Natural killer cell (primary cell): ENCODE measurements at places on chromosomes 7 and 10.

DNA sequence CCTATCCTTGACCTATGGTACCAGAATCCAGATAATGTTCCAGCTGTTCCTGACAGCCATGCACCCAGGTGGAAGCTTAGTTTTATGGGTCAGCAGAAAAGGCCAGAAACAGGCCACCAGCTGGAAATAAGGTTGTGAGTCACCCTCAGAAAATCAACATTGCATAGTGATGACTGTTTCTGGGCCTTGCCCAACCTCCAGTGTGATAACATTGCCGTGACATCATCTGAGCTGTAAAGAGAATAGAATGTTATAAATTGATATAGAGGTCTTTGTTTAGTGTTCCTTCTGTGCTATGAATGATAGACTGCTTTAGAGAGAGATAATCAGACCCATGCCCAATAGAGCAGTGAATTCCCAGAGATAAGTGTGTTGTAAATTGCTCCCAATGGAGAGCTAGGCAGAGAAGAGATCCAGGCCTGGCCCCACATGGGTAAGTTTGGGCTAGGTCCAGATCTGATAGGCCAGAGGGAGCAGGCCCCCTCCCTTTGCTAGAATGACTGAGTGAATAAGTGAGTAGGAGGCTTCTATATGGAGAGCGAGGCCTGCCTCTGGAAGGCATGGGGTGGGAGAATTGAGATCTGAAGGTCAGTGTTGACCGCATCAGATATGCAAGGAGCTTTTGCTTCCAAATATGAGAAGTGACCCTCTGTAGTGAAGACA is 14.2 kb upstream of the HPS1 start:
- no peak for DNase-seq

- no peak for DNase-seq
These were observed 168.8 kb downstream of the TMEM26 start for GRCh38 chr10:61284222-61284890.

DNA sequence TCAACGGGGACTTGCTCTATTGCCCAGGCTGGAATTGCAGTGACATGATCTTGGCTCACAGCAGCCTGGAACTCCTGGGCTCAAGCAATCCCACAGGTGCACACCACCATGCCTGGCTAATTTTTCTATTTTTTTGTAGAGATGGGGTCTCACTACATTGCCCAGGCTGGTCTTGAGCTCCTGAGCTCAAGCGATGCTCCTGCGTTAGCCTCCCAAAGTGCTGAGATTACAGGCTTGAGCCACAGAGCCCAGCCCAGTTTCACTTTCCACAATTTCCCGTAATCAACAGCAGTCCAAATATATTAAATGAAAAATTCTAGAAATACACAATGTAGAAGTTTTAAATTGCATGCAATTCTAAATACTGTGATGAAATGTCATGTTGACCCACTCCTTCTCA is 24.0 kb downstream of the SEPTIN14 start:
- DNase-seq = no peak

DNA sequence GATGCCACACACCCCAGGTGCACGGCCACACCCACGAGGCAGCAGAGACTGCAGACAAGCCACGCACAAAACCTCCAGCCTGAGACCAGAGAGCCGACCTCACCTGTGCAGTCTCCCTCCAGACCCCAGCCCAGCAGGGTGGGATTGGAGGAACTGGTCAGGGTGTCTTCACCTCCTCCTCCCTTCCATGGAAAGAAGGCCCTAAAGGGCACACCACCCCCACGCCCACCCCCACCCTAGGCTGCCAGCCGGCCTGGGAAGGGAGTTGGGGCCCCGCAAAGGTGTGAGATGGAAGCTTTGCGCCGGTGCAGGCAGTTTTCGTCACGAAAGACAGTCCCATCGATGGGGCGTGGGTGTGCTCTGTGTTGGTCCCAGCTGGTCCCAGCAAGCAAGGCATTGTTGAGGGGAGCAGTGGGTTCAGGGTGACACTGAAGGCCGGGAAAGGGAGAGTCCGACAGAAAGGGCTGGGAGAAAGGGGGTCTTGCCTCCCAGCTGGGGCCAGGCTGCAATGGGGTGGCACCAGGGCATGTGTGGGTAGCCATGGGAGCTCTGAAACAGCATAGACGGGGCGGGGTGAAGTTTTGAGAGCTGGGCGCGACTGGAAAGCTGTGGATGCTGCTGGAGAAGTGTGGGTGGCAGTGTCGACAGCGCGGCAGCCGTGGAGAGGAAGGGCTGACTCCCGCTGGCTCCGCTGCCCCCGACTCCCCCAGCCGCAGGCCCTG is 349.2 kb downstream of the GLRX3 start:
- DNase-seq = no peak

DNA sequence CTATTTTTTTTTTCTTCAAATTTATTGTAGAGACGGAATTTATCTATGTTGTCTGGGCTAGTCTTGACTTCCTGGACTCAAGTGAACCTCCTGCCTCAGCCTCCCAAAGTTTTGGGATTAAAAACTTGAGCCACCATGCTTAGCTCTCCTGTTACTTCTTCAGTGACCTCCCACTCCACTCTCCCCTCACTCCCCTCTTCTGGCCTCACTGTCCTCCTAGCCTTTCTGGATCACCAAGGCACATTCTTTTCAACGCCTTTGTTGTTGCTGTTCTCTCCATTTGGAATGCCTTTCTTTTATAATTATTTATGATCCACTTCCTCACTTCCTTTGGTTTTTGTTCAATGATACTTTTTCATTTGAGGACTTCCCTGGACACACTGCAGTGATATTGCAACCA is 17.9 kb downstream of the PTPRZ1 start:
- no peak for DNase-seq

DNA sequence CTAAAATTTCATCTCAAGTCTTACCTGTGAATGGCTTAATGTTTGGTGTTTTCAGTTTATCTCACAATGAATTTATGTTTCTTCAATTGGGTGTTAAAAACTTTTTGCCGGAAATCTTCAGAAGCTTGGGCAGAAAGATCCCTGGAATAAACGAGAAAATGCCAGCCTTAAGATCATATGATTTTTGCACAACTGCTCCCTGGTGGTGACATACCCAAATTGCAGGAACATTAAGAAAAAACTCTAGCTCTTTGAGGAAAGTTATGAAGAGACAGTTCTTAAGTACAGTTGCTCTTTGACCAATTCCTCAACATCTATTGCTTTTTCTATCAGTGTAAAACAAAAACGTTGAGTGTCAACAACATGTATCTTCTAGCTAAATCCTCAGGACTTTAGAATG is 48.2 kb upstream of the CREB5 start:
- no peak for DNase-seq

DNA sequence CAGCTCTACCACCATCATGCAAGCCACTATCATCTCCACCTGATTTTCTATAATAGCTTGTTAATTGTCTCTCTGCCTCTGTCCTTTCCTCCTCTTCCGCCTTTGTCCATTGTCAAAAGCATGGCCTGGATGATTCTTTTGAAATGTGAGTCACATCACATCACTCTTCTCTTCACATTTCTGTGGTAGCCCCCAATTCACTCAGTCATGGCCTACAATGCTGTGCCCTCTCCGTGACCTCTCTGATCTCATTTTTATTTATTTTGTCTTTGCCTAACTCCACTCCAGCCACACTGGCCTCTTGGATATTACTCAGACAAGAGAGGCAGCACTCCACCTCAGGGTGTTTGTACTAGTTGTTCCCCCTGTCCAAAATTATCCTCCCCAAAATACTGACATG is 4.9 kb upstream of the ABCB4 start:
- no peak for DNase-seq
